ENCODE measurements at places on chromosomes 11 and 22. TPM values are rescaled to one million over a fixed set of nuclear protein-coding genes. Genes with fewer than 3 reads are reported as not detected.

DNA sequence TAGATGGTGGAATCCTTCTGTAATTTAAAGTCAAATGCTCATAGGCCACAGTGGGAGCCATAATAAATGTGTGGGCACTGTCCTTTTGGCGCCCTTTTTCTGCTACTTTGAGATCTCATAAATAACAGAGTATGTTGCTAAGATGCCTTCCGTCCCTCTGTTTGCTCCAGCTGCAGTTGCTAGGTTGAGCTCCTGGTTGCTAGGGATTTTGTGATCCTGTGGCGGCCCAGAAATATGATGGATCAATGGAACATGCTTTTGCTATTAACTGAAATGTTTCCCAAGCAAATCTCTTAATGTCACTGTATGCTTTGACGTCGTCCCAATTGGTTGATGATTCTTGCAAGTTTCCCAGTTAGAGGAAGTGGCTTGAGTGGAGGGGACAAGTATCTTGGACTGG is 53.5 kb downstream of the MYO18B start:
- DNase-seq: no peak

- no peak for DNase-seq
Observed at GRCh38 chr11:19785265-19785664, 72.6 kb downstream of the NAV2 start.

DNA sequence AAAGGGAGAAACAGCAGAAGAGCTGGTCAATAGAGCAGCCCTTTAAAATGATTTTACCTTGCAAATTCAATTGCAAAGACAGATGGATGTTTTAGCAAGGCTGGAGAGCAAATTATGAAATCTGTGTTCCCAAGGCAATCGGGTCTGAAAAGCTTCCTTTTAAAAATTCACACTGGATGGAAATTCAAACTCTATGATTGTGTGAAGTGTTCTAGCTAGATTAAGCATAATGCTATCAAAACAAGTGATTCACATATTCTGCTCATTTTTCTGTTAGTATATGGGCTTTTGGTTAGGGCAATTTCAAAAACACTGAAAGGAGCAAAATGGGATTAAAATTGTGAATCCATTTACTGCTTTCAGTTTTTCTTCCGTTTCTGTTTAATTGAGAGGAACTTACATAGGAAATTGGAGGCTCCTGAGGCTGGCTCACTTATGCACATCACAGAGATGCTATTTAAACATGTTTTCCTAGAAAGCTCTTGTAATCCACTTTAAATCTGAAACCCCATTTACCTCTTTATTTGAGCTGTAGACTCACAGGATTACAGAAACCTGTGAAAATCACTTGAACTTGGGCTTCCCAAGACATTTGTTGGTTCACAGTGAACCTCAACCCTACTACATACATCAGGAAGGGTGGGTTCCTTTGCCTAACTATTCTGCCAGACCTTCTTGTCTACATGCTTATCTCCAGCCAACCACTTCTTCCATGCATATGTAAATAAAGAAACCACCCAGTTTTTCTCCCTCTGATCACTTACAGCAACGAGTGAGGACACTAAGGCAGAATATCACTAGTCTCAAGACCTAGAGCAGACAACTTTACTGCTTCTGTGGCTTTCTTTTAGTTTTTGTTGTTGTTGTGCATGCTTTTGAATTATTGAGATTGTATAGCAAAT is 201.9 kb upstream of the PITPNB start:
- no peak for DNase-seq

- no peak for DNase-seq
Observed at GRCh38 chr11:68753300-68753699, 2.0 kb upstream of the TESMIN start.

GRCh38 chr22:17641269-17641668 is 2.7 kb downstream of the BCL2L13 start:
- DNase-seq: no peak

Gene MRGPRX3
- total RNA-seq: 0.12 TPM

Gene TRIM29
- 4.4 TPM for total RNA-seq
